ENCODE measurements at places on chromosomes 13 and 19.

- no peak for DNase-seq
Observed at GRCh38 chr13:23632048-23632582, 61.9 kb downstream of the TNFRSF19 start.

GRCh38 chr19:18660051-18660910 lies 23.2 kb upstream of the CRTC1 start:
- no peak for DNase-seq

DNA sequence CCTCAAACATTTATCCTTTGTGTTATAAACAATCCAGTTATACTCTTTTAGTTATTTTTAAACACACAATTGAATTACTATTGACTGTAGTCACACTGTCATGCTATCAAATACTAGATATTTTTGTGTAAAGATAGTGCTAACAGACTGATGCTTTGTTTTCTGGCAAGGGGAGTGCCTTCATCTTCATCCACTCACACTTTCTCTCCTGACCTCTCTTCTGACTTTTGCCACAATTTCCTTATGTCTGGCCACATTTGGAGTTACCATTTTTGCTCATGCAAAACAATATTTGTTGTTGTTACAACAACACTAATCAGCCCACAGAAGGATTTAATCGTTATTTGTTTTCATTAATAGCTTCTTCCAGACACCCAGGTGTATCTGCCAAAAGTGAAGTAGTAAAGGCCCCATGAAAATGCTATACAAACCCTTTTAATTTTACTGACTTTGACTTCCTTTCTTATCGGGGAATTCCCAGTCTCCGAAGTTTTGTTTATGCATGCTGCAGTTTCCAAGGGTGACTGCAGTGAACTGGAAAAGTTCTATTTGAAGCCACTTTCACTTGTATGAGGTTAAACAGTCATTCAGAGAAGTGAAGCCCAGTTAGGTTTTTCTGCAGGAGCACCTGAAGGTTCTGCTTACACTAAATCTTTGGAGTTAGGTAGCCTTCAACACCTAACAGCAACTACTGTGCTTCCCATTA lies 66.1 kb upstream of the FRY start:
- DNase-seq = no peak

- DNase-seq = no peak
Observed at GRCh38 chr13:30429721-30430694, 7.7 kb downstream of the UBE2L5 start.

GRCh38 chr13:52944697-52945096 lies 83.9 kb upstream of the OLFM4 start:
- no peak for DNase-seq

- DNase-seq = no peak
Observed at GRCh38 chr19:3325451-3325850, 40.9 kb upstream of the NFIC start.
